ENCODE measurements at places on chromosomes 4 and X.

- DNase-seq, result no peak
Observed at GRCh38 chrX:149962859-149963757, 24.8 kb upstream of the EOLA2 start.

DNA sequence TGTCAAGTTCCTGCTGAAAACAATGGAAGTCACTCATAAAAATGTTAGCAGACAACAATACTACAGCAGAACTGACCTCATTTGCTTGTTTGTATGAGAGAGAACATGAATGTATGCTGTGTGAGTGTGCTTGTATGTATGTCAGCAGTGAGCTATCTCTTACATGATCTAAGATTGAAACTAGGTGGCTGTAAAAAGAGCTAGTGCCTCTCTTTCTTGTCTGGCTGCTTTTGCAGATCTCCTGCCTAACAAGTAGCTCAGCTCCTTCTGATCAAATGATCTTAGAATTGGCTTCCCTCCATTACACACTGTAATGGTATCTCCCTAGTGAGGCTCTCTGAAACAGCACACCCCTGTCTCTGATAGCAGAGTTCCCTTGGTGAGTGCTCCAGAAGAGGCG is 20.7 kb downstream of the PAK3 start:
- no peak for DNase-seq

DNA sequence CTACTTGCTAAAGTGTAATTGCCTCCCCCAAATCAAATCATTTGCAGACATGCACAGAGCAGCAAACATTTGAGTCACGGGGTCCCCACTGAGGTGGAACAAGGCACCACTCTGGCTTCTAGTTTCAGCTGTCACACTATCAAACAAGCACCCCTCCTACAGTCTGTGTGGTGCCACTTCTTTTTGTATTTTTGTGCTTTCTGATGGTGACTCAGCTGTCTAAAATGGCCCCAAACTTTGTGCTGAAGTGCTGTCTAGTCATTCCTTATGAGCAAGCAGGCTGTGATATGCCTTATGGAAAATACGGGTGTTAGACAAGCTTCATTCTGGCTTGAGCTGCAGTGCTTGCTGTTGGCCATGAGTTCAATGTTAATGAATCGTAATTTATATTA is 15.4 kb downstream of the IGFBP7 start:
- no peak for DNase-seq

- DNase-seq, result no peak
Observed at GRCh38 chr4:101066626-101067170, 280.6 kb downstream of the PPP3CA start.

DNA sequence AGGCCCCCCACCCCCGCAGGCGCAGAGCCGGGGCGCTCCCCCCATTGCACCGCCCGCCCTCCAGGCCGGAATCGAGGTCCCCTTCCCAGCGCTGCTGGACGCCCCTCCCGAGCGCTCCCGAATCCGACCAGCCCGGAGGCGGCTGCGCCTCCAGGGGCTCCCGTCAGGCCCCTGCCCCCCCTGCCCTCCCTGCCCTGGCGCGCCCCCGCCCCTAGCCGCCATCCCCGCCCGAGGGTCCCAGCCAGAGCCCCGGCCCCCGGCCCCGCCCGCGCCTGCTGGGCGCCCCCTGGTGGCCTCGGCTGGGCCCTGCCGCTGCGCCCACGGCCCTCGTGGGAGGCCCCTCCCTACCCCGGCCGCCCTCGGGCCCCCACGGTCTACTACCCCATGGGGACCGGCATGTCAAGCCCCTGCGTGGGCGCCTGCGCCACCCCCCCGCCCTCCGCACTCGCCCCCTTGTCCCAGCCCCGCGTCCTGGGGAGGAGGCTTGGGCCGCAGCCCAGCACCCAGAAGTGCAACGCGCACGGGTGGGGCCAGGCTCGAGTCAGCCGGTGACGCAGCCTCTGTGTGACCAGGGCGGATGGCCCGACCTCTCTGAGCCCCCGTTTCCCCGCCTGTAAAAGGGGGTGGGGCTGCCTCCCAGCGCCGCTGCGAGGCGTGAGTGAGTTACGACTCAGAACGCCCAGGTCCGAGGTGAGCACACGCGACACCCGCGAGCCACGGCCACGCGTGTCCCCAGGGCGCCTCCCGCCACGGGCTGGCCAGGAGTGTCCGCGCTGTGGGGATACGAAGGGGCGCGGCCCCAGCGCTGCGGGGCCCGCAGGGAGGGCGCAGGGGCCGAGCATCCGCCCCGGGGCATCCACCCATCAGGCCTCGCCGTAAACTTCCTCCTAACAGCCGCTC is 104.9 kb downstream of the FAM53A start:
- DNase-seq, result peak; percentile 72
